ENCODE measurements at places on chromosomes 13 and 19. TPM values are rescaled to one million over a fixed set of nuclear protein-coding genes. Genes with fewer than 3 reads are reported as not detected.

LILRA1 gene
- total RNA-seq, result 4.8 TPM

IRGC gene
- not detected for total RNA-seq

ATP4B gene
- not detected for total RNA-seq

PLIN3 gene
- 14.8 TPM for total RNA-seq

SLITRK6 gene
- 0.57 TPM for total RNA-seq

All from subcutaneous adipose tissue (tissue), 4 donors.